Tongue (tissue), 3 donors: ENCODE measurements at places on chromosomes 16 and 17. TPM values are rescaled to one million over a fixed set of nuclear protein-coding genes. Genes with fewer than 3 reads are reported as not detected.
A peak's percentile ranks its signal among the peaks of the same experiment; 100 is the strongest.

DNA sequence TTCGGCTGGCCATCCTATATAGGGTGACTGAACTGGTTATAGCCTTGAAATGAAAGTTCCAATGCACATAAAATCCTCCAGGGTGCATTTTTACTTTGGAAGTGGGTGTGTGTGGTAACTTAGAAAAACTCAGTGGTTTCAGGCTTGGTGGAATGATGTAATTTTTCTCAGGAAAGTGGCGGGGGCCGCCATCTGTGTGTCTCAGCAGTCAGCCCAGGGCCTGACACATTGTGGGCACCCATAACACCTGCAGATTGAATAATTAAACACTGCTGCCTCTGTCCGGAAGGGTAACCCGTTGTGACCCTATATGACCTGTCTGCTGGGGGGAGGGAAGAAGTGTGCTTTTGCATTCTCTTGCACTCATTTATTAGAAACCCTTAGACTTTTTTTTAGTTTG, 2.2 kb upstream of the PDP2 start:
- no peak for DNase-seq

DNA sequence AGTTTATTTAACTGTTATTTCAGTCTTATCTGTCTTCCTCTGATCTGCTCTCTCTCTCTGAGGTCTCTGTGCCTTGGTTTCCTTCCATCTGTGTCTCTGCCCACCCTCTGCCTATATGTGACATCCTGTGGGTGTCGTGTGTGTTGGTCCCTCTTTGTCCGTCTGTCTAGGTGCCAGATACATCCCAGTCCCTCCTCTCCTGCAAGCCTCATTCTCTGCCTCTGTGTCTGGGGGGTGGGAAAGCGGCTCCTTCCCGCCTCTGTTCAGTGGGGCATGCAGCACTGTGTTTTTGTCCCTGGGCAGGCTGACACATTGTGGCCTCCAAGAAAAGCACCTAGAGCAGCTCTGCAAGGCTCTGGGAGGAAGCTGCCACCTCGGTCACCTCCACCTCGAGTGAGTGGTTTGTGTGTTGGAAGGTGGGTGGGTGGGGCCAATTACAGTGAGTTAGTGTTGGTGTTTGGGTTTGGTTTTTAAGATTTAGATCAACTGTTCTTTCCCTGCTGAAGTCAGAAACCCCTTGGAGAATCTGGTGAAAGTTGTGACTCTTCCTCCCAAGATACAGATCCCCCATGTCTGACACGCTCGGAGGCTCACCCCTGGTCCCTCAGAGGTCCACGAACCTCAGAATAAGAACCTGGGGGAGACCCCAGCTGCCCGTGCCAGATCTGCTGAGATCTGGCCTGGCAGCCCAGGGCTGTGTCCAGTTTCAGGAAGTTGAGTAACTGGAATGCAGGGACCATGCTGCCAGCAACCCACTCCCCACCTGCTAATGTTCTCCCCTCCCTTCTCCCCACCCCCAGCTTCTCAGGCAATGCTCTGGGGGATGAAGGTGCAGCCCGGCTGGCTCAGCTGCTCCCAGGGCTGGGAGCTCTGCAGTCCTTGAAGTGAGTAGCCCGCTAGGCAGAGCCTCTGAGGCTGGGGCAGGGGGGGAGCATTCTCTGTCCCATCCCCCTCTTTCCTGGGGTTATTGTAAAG, 50.9 kb upstream of the CPNE2 start:
- no peak for DNase-seq

DNA sequence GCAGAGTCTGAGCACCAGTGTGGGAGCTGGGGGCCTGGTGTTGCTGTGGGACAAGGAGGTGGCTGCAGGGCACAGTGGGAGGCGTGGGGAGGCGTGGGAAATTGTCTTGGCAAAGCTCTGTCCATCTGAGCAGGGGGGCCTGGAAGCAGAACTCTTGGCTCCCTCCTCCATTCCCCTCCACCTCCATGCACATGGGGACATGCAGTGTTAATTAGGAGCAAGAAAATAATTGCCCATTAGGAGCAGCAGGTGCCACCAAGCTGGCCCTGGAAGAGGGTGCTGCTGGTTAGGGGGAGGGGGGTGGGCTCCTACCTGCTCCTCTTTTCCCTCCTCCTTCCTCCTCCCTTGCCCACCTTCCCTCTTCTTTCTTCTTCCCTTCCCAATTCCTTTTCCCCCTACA, 4.5 kb downstream of the TTYH2 start:
- DNase-seq, result no peak

- DNase-seq, result no peak
Observed at GRCh38 chr16:64390102-64390501, 731.8 kb downstream of the CDH11 start.

DNA sequence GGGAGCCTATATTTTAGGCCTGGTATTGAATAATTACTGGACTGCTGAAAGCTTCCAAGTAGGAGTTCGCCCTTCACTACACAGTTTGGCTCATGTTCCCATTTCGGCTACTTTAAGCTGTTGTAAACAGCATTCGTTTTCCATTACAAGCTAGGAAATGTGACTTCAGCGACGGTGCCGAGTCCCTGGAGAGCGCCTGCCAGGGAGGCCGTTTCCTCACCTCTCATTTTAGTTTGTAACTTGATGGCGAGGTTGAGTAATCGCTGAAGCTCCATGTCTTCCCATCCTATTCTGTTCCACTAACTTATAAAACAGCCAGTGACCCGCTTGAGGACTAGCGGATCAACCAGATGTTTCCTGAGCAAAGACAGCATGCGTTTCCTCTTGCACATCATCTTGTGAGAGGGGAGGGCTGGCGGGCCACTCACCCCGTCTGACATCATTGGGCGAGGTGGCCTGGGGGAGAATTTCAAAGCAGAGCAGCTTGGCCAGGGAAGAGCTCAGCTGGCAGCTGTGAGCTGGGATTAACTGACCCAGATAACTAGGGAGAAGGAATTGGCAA, 32.9 kb downstream of the PCTP start:
- peak; percentile 77 for DNase-seq

- no peak for DNase-seq
Observed at GRCh38 chr16:67030221-67030962, 1.4 kb downstream of the CBFB start.

- no peak for DNase-seq
Observed at GRCh38 chr16:47924950-47925349, 230.8 kb downstream of the ABCC12 start.

DNA sequence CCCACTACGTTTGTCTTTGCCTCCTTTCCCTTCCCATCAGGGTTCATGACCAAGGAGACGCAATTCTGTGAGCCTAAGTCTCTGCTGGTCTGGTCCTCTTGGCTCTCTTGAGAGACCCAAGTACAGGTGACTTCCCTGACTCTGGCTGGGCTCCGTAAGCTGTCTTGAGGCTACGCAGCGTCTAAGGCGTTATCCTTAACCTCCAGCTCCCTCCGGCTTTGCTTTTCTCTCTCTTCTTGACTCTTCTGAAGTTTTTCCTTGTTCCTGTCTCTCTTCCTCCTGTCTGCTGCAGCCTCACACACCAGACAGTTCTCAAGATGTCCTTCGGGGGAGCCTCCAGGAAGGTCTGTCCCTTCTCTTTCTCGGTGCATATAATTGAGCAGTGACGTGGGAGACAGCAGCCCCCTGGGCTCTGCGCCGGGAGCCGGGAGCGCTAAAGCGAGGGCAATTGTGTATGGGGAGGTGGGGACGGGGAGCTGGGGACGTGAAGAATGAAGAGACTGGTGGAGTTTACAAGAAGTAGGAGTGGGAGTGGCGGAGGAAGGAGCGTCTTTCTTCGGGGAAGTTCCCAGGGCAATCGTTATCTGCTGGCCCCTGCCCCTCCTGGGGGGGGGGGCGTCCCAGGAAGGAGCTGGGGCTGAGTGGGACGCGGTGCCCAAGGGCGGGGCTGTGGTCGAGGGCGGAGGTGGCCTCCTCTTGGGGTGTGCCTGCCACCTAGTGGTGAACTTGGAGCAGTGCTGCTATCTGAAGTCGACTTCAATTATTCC, 6.9 kb upstream of the PIRT start:
- DNase-seq, result peak; percentile 90

DNA sequence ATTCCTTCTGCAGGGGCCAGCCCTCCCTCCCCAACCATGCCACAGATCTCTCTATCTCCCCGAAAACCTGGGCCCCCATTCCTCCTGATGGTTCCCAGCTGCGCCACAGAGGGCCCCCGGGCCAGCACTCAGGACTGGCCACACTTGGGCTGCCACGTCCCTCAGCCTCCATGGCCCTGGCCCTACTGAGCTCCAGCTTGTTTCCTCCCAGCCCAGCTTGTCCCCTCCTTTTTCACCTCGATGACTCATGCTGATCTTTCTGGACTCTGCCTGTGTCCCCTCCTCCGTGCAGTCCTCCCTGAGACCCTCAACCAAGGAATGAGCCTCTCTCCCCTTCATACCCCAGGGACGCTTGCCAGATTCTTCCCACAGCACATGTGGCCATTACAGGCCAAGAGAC, 10.9 kb upstream of the FAM83G start:
- DNase-seq, result no peak

GRCh38 chr17:60098578-60098977, 19.9 kb upstream of the HEATR6 start:
- DNase-seq, result no peak

GRCh38 chr16:18945233-18945632, 19.0 kb upstream of the SMG1 start:
- no peak for DNase-seq

GRCh38 chr17:2396568-2397246, 4.2 kb downstream of the MNT start:
- peak; percentile 94 for DNase-seq

DNA sequence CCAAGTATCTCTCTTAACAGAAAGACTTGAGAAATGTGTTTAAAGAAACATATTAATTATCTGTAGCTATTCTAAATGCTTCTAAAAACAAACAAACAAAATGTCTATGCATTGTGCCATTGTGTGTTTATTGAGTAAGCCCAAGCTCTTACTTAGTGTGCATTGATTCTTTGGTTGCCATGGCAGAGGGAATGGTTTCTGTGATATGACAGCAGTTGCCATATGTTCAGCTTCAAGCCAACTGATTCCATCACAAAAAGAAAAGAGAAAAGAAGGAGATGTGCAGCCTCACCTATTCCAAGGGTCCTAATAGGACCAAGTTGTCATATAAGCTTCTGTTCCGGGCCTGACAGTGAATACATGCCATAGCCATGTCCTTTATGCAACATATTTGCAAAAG, 457.5 kb downstream of the TOX3 start:
- DNase-seq, result no peak

- DNase-seq, result no peak
Observed at GRCh38 chr17:37043201-37043600, 94.4 kb downstream of the AATF start.

DNA sequence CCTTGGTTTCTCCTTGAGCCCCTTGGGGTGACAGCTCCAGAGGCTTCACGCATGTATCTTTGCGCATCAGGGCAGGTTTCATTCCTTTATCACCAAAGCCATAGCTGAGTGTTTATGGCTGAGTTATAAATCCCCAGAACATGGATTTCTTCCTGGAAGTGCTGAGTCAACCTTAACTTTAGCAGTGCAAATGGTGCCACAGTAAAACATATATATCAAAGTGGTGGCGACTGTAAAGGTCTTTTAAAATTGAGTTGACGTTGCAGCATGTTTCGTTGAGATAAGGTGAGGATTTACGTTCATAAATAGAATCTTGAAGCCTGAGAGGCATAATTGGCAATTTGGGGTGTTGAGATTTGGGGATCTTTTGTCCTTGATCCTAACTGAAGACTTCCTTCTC, 214.1 kb downstream of the HS3ST4 start:
- no peak for DNase-seq

- DNase-seq, result no peak
Observed at GRCh38 chr17:8285270-8286181, 2.9 kb upstream of the RANGRF start.

DNA sequence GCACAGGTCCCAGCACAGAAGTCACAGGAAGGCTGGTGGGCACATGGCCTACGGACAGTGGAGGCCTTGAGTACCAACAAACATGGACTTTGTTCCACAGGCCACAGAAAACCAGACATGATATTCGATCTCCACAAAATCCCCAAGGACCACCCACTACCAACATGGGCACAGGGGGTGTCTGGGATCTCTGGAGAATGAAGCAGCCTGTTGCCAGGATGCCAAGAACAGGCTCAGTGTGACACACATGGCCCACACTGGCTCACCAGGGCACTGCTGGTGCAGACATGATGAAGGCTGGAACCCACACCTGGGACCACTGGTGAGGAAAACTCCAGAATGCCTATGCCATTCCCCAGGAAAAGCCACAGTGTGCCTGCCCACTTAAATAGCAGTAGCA, 120.2 kb downstream of the C16orf78 start:
- DNase-seq, result no peak

DNA sequence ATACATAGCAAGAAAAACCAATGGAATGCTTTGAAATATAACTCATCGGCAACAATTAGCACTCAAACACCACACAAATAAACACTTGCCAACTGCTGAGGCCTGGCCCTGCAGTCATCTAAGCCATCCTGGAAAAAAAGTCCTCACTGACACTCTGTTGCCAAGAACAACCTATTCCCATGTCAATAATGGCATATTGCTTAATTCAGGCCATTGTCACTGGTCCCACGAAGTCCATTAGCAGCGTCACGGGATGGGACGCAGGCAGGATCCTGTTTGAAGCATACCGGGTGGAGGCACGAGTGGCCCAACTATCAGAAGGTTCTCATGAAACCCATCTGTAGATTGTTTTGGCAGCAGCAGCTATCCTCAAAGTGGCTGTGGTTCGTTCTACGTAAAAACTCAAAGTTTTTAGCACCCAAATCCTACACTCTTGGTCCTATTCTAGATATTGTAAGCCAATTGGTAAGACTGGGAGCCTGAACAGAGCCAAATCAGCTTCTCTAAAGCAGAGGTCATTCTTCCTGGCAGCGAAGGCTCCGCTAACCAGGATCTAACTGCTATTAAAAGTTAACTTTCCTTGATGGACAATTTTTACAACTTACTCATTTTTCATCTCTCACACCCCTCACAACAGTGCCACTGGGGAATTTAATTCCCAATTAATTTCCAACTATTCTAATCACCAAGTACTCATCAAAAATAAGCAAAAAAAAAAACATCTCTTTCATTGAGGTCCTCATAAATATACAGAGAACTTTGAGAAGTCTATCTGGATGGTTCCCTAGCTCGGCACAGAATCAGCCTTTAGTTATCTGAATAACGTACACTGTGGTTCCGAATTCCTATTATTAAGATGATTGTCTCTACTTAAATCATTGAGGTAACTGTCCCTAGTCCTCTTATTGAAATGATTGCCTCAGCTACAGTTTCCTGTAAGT, 91.5 kb downstream of the ZFHX3 start:
- DNase-seq, result no peak

- DNase-seq, result no peak
Observed at GRCh38 chr16:81544700-81545271, 100.2 kb downstream of the CMIP start.

Gene HOXB8
- not detected for total RNA-seq

Gene CTDNEP1
- total RNA-seq, result 63.6 TPM

Gene CORO1A
- total RNA-seq, result 14.8 TPM

Gene PLXDC1
- total RNA-seq, result 13.1 TPM

Gene TP53TG3F
- not detected for total RNA-seq

Gene SCNN1G
- 2.2 TPM for total RNA-seq

Gene NHLRC4
- 0.41 TPM for total RNA-seq

Gene EXOC3L1
- 3.6 TPM for total RNA-seq

Gene CYBA
- 44.0 TPM for total RNA-seq

Gene NTN3
- 9.1 TPM for total RNA-seq

Gene TBC1D28
- not detected for total RNA-seq
